ENCODE measurements at places on chromosomes 12 and 14.

- H3K27me3 ChIP-seq, result no peaks in the 10 kb centered on the region
- no peak overlapping the region for H3K4me3 ChIP-seq
- DNase-seq, result no peak
- no peaks in the 10 kb centered on the region for H3K36me3 ChIP-seq
- H3K27ac ChIP-seq, result no peak overlapping the region
- H3K4me1 ChIP-seq, result no peaks in the 10 kb centered on the region
Observed at GRCh38 chr12:11689591-11690186, 40.2 kb downstream of the ETV6 start.

GRCh38 chr12:132948146-132949066 lies 7.7 kb downstream of the ZNF605 start:
- no peaks in the 10 kb centered on the region for H3K4me1 ChIP-seq
- DNase-seq, result no peak
- H3K27ac ChIP-seq, result no peak overlapping the region
- H3K4me3 ChIP-seq, result no peak overlapping the region
- peaks cover 20% of the 10 kb centered on the region for H3K36me3 ChIP-seq
- H3K27me3 ChIP-seq, result no peaks in the 10 kb centered on the region

DNA sequence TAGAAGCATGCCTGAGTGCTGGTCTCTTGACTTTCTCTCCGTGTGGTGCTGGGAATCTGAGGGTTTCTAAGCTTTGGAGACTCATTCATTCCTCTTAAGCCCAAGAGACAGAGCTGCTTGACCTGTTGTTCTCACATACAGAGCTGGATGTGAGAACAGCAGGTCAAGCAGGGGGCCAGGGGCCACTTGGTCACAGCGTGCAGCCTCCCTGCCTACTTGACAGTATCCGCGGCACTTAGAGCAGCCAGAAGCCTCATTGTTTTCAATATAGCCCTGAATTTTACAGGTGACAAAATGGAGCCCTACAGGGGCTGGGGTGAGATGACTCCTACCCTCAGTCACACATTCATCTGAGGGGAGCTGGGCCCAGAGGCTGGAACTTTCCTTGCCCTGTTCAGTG lies 88.9 kb downstream of the ESRRB start:
- H3K4me1 ChIP-seq, result no peaks in the 10 kb centered on the region
- H3K27me3 ChIP-seq, result no peaks in the 10 kb centered on the region
- no peak overlapping the region for H3K4me3 ChIP-seq
- no peaks in the 10 kb centered on the region for H3K36me3 ChIP-seq
- no peak for DNase-seq

DNA sequence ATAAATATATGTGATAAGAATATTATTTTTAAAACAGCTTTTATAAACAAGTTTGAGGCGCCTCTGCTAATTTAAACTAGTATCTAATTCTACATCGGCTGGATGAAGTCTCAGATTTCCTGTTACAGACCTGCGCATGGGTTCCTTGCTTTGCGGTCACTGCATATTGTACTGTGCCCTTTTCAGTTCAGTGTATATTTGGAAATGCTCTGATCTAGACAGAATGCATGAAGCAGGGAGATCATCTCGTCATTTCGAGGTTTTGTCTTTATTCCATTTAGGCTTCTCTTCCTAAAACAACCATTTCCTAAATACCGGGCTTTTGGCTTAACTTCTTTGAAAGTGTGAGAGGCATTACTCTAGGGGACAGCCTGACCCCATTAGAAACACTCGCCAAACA lies 25.6 kb downstream of the CRACR2A start:
- peaks cover 27% of the 10 kb centered on the region for H3K4me1 ChIP-seq
- peaks cover 8% of the 10 kb centered on the region for H3K36me3 ChIP-seq
- peak overlapping the region; percentile 73 for H3K27ac ChIP-seq
- no peak overlapping the region for H3K4me3 ChIP-seq
- DNase-seq, result no peak
- H3K27me3 ChIP-seq, result no peaks in the 10 kb centered on the region

GRCh38 chr12:63228853-63229252 lies 77.9 kb upstream of the AVPR1A start:
- no peaks in the 10 kb centered on the region for H3K4me1 ChIP-seq
- H3K4me3 ChIP-seq, result no peak overlapping the region
- H3K27me3 ChIP-seq, result no peaks in the 10 kb centered on the region
- no peak overlapping the region for H3K27ac ChIP-seq

DNA sequence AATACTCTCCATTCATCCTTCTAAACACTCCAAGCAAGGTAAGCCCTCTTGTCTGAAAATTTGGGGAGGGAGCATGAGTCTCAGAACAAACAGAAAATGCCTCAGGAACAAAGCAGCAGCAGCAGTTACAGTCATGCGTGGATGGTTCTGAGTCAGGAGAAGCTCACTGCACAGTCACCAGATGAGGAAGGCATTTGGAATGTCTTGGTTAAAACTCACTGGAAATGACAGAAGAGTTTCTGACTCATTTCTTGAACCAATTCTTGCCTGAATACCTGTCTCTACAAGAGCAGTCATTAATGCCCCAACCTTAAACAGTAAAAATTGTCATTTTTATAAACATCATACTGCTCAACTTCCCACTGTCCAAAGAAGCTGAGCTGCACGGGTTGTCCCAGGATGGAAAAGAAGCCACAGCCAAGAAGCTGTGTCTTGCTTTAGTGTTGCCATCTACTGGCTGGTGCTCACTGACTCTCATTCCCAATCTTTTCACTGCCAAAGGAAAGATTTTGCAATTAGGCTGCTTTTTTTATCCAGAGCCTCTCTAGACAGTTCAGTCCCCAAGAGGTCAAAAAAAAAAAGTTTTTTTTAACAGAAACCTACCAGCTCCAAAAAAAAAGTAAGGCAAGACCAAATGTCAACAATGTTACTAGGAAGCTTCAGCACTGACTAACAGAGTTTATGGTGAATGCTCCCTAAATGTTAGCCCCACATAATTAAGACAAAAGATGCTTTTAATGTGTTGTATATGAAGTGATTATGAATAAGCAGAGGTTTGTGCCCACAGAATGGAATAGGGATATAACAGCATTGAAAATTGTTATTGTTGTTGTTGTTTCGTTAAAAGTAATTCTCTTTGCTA lies 40.4 kb downstream of the KICS2 start:
- no peak overlapping the region for H3K27ac ChIP-seq
- H3K27me3 ChIP-seq, result no peaks in the 10 kb centered on the region
- H3K4me1 ChIP-seq, result no peaks in the 10 kb centered on the region
- H3K36me3 ChIP-seq, result no peaks in the 10 kb centered on the region

DNA sequence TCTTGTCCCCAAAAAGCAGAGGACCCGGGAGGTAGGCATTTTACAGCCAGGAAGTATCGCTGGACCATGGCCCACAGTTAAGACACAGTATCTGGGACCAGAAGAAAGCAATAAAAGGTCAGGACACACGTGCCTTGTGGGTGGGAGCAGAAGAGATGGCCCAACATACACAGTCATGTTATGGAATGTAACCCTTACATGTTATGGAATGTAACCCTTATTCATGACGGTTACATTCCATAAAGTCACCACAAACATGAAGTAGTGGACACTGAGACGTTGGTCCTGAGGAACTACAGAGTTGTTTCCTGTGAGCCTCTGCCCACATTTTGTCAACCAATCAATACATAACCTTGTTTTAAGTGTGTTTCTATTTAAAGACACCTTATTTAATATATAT lies 285.6 kb upstream of the FKBP4 start:
- no peaks in the 10 kb centered on the region for H3K36me3 ChIP-seq
- no peaks in the 10 kb centered on the region for H3K27me3 ChIP-seq
- no peak overlapping the region for H3K4me3 ChIP-seq
- no peaks in the 10 kb centered on the region for H3K4me1 ChIP-seq
- no peak for DNase-seq

DNA sequence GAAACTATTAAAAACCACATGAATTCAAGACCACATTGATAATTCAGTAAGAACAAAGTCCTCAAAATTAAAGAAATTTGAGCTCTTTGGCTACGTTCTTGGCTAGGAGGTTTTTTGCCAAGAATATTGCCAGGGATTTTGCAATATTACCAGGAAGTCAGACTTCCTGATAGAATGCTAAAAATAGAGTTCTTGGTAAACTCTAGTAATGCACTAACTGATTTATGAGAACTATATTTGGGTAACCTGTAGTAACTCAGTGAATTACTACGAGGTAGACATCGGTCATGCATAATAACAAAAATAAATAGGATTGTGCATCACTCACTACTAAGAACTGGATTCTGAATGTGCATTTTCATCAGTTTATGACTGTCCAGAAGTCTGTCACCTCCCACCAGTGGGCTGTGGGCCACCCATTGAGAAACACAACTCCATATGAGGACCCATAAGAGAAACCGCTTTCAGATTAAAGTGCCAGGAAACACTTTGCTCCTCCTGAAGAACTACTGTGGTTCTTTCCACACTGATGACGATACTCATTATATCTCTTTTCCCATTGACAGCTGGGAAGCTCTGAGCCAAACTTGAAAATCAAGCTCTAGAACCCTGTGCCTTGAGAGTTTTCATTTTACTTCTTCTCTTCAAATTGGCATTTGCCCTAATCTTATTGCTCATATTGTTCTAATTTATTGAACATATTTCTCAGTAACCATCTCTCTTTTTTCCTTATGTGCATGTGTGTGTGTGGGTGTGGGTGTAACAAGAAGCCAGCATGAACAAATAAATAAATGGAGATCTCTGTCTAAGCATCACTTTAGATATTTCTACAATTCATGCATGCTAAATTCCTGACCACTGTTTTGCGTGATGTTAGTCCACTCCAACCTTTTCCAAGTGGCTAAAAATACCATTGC lies 116.6 kb downstream of the BCL11B start:
- H3K36me3 ChIP-seq, result no peaks in the 10 kb centered on the region
- DNase-seq, result no peak
- no peaks in the 10 kb centered on the region for H3K4me1 ChIP-seq
- H3K27me3 ChIP-seq, result no peaks in the 10 kb centered on the region

DNA sequence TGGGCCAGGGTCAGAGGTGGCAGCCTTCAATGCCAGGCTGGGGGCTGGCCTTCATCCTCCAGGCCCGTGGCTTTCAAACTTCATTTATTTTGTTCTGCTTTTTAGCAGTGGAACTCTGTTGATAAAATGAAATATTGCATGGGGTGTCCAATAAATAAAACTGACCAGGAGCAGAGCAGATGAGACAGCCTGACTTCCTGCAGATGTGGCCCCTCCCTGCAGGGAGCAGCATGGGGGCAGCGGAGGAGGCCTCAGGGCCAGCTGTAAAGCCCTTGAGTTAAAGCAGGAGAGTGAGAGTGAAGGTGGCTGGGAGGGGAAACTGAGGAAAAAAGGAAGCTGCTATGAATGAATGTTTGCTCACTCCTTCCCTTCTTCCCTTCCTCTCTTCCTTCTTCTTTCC lies 120.3 kb downstream of the RPAP3 start:
- no peak overlapping the region for H3K4me3 ChIP-seq
- no peaks in the 10 kb centered on the region for H3K27me3 ChIP-seq
- H3K27ac ChIP-seq, result no peak overlapping the region

GRCh38 chr12:99455350-99456035 lies 192.1 kb upstream of the GARIN6 start:
- no peaks in the 10 kb centered on the region for H3K36me3 ChIP-seq
- H3K27ac ChIP-seq, result no peak overlapping the region
- no peaks in the 10 kb centered on the region for H3K27me3 ChIP-seq
- DNase-seq, result no peak
- H3K4me3 ChIP-seq, result no peak overlapping the region

GRCh38 chr12:3882896-3883564 lies 9.8 kb upstream of the PARP11 start:
- no peaks in the 10 kb centered on the region for H3K36me3 ChIP-seq
- H3K4me3 ChIP-seq, result no peak overlapping the region
- no peak for DNase-seq
- H3K4me1 ChIP-seq, result peaks cover 5% of the 10 kb centered on the region
- no peaks in the 10 kb centered on the region for H3K27me3 ChIP-seq

DNA sequence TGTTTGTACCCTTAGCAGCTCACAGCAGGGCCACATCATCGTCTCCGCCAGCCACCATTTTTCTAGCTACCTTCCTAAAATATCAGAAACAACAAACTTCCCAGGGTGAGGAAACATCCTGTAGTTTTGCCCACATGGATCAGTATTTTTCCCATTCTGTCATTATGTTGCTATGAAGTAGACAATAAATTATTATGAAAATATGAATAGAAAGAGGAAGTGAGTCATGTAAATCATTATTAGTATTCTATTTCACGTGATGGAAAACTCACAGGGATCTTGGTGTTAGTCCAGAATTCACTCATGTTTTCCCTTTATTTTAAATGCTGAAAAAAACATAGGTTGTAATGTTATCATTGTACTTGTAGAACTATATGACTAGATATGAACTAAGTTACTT lies 319.4 kb downstream of the SYT1 start:
- H3K27me3 ChIP-seq, result no peaks in the 10 kb centered on the region
- no peak overlapping the region for H3K27ac ChIP-seq
- H3K4me1 ChIP-seq, result no peaks in the 10 kb centered on the region
- H3K4me3 ChIP-seq, result no peak overlapping the region

GRCh38 chr12:17079251-17079909 lies 473.4 kb upstream of the LMO3 start:
- no peaks in the 10 kb centered on the region for H3K4me1 ChIP-seq
- DNase-seq, result no peak
- H3K27me3 ChIP-seq, result no peaks in the 10 kb centered on the region
- H3K36me3 ChIP-seq, result no peaks in the 10 kb centered on the region
- no peak overlapping the region for H3K27ac ChIP-seq
- H3K4me3 ChIP-seq, result no peak overlapping the region

- H3K27ac ChIP-seq, result no peak overlapping the region
- no peak overlapping the region for H3K4me3 ChIP-seq
- H3K4me1 ChIP-seq, result no peaks in the 10 kb centered on the region
- no peak for DNase-seq
- H3K27me3 ChIP-seq, result no peaks in the 10 kb centered on the region
Observed at GRCh38 chr14:67738740-67739504, 37.2 kb downstream of the RDH12 start.

GRCh38 chr14:33809396-33809981 lies 141.4 kb downstream of the EGLN3 start:
- H3K4me1 ChIP-seq, result no peaks in the 10 kb centered on the region
- H3K36me3 ChIP-seq, result no peaks in the 10 kb centered on the region

GRCh38 chr12:42776396-42776795 lies 186.8 kb upstream of the PRICKLE1 start:
- H3K4me1 ChIP-seq, result no peaks in the 10 kb centered on the region
- no peak overlapping the region for H3K4me3 ChIP-seq
- no peaks in the 10 kb centered on the region for H3K36me3 ChIP-seq

GRCh38 chr12:45464699-45465098 lies 248.8 kb downstream of the ANO6 start:
- no peak for DNase-seq
- H3K4me3 ChIP-seq, result no peak overlapping the region
- H3K27ac ChIP-seq, result no peak overlapping the region
- peaks cover 5% of the 10 kb centered on the region for H3K4me1 ChIP-seq
- no peaks in the 10 kb centered on the region for H3K27me3 ChIP-seq

GRCh38 chr12:91893476-91893875 lies 252.2 kb downstream of the BTG1 start:
- no peaks in the 10 kb centered on the region for H3K36me3 ChIP-seq
- no peaks in the 10 kb centered on the region for H3K4me1 ChIP-seq
- no peaks in the 10 kb centered on the region for H3K27me3 ChIP-seq
- no peak for DNase-seq
- H3K4me3 ChIP-seq, result no peak overlapping the region

GRCh38 chr12:9651265-9651729 lies 18.2 kb upstream of the CLEC2D start:
- H3K27me3 ChIP-seq, result no peaks in the 10 kb centered on the region
- peaks cover 26% of the 10 kb centered on the region for H3K36me3 ChIP-seq
- H3K27ac ChIP-seq, result peak overlapping the region; percentile 27

Measured in CD8-positive, alpha-beta memory T cell (primary cell).